ENCODE measurements at places on chromosomes 7 and 10.

DNA sequence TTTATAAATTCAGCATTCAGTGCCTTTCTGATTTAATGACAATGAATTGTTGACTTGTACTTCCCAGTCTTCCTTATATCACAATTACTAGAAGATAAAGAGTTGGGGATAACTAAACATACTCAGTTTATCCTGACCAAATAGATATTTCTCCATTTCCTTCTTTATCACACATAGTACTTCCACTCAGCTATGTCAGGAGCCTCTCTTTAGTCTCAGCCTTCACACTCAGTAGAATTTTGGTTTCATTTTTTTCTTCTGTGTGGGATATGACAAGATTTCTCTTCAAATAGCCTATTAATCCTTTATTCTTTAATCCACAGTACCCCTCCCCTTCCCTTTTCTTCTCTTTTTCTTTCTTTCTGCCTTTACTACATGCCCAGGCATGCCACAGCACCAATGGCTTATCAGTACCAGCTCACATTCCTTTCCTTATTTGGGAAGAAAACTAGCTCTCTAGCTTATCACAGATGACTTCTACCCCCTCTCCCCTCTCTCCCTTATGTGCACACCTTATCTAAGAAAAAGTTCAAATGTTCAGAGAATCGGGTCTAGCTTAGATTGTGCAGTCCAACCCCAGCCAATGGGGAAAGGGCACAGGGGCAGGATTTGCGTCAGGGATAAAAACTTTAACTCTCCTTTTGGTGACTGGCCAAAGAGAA lies 109.0 kb downstream of the PHF14 start:
- no peak for DNase-seq

DNA sequence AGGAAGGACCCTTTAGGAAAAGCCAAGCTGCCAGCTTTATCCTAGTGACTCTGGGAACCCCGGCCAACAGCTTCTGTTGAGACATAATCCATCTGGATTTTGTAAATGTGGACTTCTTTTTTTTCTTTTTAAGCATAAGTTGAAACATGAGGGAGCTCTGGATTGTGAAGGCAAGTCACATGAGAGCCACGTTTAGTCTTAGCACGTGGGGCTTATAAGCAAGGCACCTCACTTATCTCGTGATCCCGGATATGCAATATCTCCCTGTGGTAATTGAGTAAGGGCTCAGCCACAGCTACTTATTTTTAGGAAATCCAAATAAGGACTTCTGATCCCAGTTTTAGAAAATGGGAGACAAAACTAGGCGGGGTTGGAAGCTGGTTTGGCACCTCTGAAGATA lies 111.2 kb upstream of the PTN start:
- DNase-seq, result no peak

DNA sequence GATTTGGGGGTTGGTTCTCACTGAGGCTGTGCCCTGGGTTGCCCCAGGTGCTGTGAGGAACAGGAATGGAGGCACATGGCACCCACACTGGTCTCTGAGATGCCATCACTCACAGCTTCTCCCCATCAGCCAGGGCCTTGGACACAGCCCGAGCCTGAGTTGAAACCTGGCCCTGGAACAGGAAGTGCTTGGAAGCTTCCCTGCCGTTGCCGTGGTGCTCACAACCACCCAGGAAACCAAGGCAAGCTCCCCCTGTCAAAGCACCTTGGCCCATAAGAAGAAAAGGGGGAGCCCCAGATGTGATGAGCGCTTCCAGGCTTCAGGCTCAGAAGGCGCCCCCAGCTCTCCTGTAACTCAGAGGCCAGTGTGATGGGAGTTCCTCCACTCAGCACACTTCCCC lies at the start of gene BTBD16:
TSS of gene BTBD16 (plus strand) at position 221 of the 400 bp plus-strand sequence. CDS start 3,786 bp downstream, outside the sequence.
- DNase-seq, result no peak

GRCh38 chr10:119313024-119313423 lies 105.7 kb downstream of the GRK5 start:
- no peak for DNase-seq

GRCh38 chr7:64313740-64314491 lies at the start of gene ZNF736:
ZNF736 (plus strand) TSS chr7:64313961; CDS start chr7:64314151, 190 bp downstream.
- DNase-seq, result peak; percentile 66

DNA sequence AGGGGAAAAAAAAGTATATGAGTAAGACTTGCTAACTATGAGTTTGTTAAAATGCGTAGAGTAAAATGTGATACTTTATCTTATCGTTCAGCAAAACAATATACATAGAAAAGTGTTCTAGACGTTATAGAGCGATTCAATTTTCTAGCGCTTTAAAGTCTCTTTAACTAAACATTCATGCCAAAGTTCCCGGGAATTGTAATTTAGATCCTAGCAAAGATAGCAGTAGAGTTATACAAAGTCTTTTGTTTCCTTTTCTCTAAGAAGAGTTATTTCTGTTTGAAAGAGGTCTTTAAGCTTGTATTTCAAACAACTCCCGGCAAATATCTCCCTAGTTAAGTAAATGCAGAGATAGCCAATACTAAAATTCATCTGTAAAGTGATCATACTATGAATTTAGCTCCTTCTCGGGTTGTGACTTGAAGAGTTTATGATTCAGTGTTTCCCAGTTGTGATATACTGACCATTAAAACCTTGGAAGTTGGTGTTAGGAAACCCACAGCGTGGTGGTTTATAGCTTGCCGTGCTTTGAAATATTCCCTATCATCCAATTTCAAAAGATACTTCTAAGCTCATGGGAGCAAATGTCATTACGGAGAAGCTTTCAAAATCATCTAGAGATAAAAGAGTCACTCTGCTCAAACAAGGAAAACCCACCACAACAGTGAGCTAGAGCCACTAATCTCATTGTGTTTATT lies 171.7 kb downstream of the CSTF2T start:
- no peak for DNase-seq

GRCh38 chr7:116857052-116857451 lies 5.3 kb upstream of the CAPZA2 start:
- DNase-seq, result no peak

- no peak for DNase-seq
Measured at GRCh38 chr7:15603124-15603523, 41.3 kb upstream of the AGMO start.

DNA sequence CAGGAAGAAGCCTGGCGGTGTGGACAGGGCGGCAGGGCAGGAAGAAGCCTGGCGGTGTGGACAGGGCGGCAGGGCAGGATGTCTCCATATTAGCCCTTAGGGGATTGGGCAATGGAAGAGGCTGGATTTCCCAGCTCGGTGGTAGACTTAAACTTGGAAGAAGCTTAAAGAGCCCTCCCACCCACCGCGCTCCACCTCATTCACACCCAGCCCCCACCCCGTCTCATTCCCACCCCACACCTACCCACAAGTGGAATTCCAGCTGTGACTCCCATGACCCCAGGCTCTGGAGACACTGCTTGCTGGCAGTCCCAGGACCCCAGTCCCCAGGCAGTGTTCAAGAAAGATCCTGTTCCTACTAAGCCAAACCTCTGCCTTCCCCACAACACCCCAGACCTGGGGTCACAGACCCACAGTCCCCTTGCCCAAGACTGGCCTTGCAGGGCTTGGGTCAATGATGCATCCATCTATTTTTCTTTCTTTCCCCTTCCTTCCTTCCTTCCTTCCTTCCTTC lies 34.0 kb downstream of the SPDYE6 start:
- no peak for DNase-seq

- DNase-seq, result peak; percentile 32
Measured at GRCh38 chr7:29622335-29623265, 59.0 kb downstream of the PRR15 start.

DNA sequence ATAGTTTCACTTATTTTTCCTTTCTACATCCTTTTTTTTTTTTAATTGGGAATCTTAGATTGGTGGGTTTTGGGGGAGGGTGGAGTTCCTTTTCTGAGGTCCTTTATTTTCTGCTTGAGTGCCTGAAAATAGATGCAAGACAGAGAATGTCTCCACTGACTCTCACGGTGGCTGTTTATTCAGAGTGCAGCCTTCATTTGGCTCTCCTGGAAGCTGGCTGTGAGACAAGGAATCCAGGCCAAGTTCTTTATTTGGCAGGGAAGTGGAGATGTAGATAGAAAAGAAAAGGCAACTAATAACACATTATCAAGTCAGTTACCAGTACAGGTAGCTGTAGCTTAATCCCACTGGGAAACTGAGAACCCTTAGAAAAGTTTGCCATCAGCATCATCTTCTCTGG lies 118.6 kb downstream of the CNTNAP2 start:
- no peak for DNase-seq

DNA sequence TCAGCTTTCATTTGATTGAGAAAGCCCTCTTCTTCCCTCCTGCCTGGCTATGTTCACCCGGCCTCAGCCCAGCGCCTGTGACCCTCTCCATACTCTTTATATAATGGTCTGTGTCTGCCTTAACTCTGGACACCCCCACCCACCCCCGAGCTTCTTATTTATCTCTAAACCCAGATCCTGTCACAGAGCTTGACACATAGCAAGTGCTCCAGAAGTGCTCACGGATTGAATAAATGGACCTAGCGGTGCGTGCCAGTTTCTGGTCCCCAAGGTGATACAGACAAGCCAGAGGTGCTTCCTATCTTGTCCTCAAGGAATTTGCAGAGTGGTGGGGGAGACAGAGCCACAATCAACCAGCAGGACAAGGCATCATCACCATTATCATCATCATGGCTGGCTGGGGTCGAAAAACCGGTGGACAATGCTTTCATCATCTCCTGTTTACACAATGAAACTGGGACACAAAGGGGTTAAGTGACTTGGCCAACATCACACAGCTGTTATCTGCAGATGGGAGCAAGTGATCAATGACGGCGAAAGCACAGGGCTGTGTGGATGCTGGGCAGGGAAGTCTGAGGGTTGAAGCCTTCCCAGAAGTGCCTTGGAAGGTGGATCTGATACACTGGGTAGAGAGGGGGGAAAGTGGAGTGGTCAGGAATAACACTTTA lies 2.2 kb upstream of the LOXL4 start:
- no peak for DNase-seq

DNA sequence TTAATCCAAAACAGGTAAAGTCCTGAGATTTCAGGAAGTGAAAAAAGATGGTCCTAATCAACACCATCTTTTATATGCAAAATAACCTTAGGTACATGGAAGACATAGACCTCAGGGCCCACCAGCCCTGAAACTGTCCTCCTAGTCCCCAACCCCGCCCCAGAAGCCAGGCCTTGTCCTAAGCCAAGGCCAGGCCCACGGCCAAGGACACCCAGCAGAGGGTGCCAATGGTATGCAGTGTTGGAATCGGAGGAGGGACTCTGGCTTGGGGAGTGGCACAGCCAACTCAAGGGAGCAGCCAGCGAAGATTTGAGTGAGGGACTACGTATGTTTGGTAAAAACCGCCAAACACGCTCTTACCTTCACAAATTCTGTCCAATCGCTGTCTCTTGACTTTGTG lies 96.7 kb downstream of the ZRANB1 start:
- DNase-seq, result peak; percentile 76

GRCh38 chr7:46833197-46833596 lies 748.7 kb downstream of the TNS3 start:
- no peak for DNase-seq

GRCh38 chr10:97647556-97647955 lies 7.1 kb downstream of the PI4K2A start:
- no peak for DNase-seq

DNA sequence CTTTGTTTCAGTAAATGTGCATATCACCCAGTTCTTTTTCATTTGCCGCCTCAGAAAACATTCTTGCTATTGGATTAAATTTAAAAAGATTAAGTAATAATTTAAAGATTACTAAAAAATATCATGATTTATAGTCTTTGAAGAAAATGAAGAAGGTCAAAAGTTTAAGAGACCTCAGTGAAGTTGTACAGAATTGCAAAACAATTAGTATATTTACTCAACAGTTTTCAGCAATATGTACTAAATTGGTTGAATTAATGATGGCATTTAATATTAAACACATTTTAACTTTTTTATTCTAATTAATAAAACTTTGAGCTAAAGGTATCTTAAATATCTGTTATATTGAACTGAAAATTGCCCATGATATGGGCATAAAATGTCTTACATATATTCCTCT lies 49.9 kb upstream of the KLF6 start:
- no peak for DNase-seq

DNA sequence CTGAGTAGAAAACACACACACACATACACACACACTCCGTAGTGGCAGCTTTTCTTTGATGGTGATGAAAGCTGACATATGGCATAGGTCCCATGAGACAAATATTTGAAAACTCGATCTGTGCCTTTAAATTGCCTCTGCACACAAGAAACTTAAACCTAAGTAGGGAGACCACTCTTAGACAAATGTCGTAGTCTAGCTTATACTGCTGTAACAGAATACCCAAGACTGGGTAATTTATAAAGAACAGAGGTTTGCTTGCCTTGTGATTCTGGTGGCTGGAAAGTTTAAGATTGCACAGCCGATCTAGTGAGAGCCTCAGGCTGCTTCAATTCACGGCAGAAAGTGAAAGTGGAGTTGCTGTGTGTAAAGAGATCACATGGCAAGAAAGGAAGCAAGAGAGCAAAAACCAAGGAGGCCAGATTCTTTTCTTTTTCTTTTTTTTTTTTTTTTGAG lies 489.4 kb upstream of the SORCS1 start:
- no peak for DNase-seq

- peak; percentile 30 for DNase-seq
Measured at GRCh38 chr7:51587604-51588003, 271.0 kb upstream of the COBL start.

DNA sequence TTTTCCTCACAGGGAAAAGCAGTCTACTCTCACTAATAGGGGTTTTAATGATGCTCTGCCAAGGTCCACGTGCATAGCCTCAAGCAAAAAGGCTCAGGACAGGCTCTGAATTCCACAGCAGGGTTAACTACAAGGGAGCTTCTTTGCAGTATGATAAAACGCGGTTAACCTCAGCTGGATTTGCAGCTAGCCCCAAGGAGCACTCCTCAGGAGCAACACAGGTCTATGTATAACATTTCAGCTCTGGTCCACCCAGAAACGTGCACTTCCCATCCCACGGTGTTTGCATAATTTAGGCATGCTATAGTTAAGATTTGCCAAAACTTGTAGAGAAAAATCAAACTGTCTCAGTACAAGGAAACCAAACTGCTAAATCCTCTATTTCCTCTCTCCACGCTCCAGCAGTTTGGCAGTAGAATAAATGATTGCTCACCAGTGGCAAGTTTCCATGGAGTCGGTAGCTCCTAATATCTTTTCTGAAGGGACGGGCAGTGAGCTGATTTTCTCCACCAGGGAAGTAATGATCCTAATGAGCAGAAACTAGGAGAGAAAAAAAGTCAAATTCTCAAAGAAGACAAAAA lies 13.1 kb upstream of the ASB4 start:
- DNase-seq, result no peak

DNA sequence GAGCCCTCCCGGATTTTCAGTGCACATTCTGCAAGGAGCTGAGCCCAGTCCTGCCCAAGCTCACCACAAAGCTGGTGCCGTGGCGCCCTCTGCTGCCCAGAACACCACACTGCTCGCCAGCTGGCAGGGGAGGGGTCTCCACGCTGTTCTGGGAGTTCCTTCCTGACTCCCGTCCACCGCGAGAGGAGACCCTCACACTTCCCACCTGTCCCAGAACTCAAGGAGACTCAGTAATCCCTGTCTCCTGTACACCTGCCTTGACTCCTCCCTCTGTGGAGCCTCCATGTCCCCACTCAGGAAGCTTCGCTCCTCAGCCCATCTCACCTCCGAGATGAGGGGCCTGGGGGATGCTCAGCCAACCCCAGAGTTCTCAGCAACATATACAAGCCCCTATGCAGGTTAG lies 11.3 kb downstream of the C10orf105 start:
- peak; percentile 91 for DNase-seq
